Ascending aorta (tissue), 2 donors: ENCODE measurements at places on chromosomes 3 and 15. TPM values are rescaled to one million over a fixed set of nuclear protein-coding genes. Genes with fewer than 3 reads are reported as not detected.

GRCh38 chr15:31834654-31835053 lies 195.7 kb upstream of the CHRNA7 start:
- DNase-seq: no peak

DNA sequence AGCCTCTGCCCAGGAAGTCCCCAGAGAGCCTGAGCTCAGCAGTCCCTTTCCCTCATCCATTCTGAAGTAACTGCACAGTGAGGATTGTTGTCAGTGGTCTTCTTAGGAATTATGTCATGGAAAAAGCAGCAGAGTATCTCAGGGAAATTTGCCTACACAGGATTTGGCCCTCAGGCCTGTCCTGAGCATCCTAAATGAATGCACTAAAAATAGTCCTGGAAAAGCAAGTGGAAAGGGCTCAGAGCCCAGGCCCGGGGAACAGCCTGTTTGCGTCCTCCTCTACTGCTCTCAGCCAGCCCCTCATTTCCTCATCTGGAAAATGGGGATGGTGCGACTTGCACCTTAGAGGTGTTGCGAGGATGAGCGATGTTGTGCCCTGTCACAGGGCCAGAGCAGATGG lies 21.6 kb downstream of the LYSMD4 start:
- no peak for DNase-seq

Gene FAM3D
- total RNA-seq: not detected

- DNase-seq: no peak
Measured at GRCh38 chr3:186383026-186383993, 21.3 kb upstream of the DGKG start.

DNA sequence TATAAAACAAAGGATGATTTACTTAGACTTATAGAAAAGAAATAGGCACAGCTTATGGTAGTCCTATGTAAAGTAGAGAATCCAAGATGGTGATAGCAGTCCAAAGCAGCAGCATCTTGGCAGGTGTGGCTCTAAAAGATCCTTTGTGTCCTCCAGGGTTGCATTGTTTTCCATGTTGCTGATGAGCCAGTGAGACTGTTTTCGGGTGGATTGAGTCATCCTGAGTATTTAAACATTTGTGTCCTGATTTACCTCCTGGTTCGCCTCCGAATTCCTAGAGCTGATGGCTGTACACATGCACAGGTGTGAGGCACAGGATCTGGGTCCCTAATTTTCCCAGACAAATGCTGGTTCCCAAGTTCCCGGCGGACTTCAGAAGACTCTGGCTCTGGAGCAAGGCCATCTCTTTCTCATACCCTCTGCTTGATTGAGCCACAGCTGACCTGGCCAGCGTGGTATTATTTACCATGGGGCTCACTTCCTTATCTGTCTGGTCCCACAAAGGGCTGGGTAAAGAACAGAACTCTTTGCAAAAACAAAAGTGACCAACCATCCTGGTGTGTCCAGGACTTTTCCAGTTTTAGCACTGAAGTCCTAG lies 51.0 kb downstream of the ARNT2 start:
- DNase-seq: no peak

DNA sequence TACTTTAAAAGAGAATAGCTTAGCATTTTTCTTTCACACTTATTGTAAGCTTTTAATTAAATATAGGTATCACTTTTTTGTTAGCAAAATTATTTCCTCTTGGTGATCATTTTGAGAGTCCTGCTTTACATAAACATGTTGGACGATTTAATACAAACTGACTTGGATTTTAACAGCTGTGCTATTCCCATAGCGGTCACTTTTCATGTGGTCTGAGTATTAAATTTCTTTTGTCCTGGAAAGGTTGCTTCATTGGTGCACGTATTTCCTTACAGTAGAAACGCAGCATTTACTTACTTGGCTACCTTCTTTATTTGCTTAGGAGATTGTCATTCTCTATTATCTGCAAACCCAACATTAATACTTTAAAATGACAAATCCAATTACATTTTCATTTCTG lies 109.4 kb downstream of the ATG7 start:
- no peak for DNase-seq

DNA sequence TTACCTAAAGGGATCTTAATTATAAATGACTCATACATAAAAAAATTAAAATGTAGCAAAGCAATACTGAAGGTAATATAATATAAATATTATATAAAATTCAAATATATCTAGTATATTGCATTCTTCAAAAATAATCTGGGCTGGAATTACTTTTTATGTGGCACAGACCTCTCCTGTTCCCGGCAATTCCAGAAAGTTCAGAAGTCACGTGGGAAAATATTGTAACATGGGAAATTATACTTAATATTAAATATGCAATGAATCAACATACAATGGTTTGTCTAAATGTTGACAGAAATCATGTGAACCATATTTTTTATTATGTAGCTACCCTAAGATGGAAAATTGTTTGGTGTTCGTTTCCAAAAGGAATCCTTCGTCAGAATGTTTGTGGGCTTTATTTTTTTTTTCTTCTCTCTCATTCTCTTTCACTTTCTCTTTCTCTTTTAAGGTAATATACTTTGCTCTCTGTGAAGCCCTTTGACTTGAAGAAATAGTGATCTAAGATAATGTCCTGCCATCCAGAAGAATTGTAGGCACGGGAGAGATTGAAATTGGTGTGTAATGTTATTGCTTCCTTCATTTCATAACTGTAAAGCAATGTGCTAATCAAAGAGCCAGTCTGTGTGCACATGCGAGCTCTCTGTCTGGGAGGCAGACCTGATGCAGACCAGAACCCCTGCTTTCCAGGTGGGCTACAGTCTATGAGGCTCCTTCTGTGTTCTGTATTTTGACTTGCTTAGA lies 559.4 kb downstream of the NR2F2 start:
- DNase-seq: no peak

Gene FAM81A
- not detected for total RNA-seq

Gene ACKR4
- 12.8 TPM for total RNA-seq

- no peak for DNase-seq
Measured at GRCh38 chr3:2896308-2896939, 213.8 kb downstream of the IL5RA start.

DNA sequence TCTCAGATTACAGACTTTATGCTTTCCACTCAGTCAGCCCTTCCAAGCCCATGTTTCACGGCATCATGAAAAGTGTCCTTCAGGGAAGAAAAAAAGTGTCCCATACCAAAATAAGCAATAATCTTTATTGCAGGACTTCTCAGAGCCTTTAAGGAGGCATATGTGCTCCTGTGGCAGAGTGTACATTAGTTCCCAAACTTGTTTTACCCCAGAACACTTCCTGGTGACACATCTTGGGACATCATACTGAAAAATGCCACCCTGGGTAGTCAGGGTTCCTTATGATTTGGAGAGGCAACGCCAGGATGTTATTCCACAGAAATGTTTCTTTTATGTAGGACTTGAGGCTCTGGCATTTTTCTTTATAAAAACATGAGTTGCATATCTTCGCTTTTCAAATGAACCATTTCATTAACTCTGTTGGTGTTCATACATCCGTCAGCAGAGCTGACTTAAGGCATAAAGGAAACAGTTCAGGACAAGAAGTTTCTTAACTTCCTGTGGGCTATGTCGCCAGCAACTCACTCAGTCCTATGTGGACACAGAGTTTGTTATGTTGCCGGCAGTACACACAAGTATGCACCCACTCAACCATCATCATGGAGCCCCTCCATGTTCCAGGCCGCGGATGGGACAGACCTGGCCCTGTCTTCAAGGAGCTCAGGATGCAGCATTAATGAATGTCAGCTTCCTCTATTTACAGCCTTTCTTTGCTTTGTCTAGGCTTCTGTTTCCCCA lies 63.8 kb downstream of the CASR start:
- no peak for DNase-seq

- DNase-seq: no peak
Measured at GRCh38 chr3:175956964-175957363, 1097.8 kb downstream of the NAALADL2 start.

Gene CHAC1
- 28.5 TPM for total RNA-seq

Gene CAMP
- not detected for total RNA-seq

- no peak for DNase-seq
Measured at GRCh38 chr3:191499307-191500080, 38.5 kb downstream of the PYDC2 start.

Gene TGM4
- not detected for total RNA-seq

- no peak for DNase-seq
Measured at GRCh38 chr3:144033863-144034262, 62.2 kb downstream of the DIPK2A start.

DNA sequence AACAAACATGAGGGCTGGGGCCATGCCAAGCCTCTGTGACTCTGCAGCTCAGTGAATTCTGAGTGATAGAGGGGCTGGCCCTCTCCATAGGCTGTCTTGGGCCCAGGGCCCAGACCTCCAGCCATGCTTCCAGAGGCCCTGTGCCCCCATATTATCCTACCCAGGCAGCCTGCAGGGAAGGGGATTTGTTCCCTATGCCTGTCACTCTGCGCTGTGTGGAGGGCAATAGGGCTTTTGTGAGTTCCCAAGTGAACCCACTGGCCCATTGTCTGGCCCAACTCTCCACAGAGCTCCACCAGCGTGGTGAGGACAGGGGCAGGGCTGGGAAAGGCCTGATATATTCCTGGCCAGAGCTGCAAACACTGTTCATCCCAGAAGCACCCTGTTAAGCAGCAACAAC lies 113.2 kb downstream of the EPHB1 start:
- DNase-seq: no peak

DNA sequence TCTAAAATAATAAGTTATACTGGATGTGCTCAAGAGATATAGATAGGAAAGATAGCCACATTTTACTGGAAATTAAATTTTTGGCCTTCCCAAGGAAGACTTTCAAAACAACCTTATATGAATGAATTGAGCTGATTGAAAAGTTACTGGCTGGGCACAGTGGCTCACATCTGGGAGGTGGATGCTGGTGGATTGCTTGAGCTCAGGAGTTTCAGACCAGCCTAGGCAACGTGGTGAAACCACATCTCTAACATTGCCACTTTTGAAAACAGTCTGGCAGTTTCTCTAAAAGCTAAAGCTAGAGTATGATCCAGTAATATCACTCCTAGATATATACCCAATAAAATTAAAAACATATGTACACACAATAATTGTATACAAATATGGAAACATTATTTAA lies 231.4 kb upstream of the POU1F1 start:
- DNase-seq: no peak

DNA sequence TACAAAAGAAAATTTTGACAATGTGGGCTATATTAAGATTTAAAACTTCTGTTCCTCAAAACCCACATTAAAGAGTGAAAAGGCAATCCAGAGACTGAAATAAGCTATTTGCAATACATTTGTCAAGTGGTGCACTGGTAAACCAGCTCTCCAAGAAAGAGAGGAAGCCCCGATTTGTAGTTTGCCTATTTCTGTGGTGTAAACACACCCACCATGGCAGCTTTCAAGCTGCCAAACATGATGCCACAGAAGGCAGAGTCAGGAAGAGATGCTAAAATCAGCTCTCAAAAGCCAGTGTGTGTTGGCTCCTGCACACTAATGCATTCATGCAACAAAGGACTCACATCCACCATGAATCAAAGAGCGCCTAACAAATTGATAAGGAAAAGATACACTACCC lies 17.5 kb downstream of the RFTN1 start:
- DNase-seq: no peak

GRCh38 chr3:134291319-134292254 lies 40.9 kb upstream of the RYK start:
- DNase-seq: peak; percentile 76

DNA sequence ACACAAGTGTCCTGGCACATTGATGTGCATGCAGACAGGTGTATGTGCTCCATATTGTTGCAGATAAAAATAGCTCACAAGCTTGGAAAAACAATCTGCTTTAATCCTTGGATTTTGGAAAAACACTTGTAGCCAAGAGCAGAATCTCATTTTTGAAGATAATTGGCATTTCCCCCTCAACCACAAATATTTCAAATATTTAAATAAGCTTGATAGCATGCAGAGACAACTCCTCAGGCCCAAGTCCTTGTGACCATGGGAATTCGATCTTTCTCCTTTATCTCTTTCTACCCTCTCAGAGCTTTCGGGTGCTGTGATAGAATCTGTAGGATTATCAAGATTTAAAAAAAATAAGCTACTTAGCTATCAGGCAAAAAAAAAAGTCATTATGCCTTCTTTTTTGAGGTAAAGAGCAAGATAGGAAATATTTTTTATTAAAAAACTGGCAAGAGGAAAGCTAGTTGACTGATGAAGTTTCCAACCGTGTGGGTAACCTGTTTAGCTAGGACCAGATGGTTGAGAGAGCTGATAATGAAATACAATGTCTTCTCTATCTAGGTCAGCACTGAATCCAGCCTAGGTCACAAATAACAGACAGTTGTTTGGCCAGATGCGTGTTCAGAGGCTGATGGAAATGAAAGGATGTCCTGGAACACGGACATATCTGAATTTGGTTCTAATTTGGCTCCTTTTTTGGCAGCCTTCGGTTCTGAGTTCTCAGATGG lies 54.9 kb upstream of the SNRK start:
- DNase-seq: no peak

Gene IQCH
- total RNA-seq: not detected

DNA sequence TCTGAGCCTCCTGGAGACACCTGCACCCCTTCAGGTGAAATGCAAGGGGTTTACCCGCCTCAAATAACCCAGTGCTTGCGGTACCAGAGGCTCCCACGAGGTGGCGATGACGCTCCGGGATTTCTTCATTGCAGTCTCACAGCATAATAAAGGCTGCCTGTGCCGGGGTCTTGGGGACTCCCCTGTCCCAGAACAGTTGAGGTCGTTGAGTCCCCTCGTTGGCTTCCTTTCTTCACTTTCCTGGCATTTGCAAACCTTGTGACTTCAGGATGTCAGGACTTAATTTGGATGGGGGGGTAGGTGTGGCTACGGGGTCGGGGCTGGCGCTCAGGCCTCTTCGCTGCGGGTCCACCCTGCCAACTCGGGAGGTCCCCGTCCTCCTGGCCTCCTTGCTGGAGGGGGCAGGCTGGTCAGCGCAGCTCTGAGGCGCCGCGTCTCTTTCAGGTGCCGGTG lies 1.3 kb downstream of the GNAT1 start:
- DNase-seq: no peak

Gene PLAAT1
- total RNA-seq: not detected

Gene SLC28A2
- total RNA-seq: not detected

GRCh38 chr3:83218383-83219200 lies 1457.1 kb upstream of the GBE1 start:
- no peak for DNase-seq

- DNase-seq: no peak
Measured at GRCh38 chr3:28252001-28252431, 10.6 kb downstream of the CMC1 start.

- no peak for DNase-seq
Measured at GRCh38 chr3:112360561-112360960, 27.6 kb downstream of the CD200 start.

Gene CPA3
- total RNA-seq: not detected

- no peak for DNase-seq
Measured at GRCh38 chr3:184636741-184637316, 75.0 kb downstream of the MAGEF1 start.

- no peak for DNase-seq
Measured at GRCh38 chr3:106635271-106635670, 742.0 kb upstream of the CCDC54 start.

DNA sequence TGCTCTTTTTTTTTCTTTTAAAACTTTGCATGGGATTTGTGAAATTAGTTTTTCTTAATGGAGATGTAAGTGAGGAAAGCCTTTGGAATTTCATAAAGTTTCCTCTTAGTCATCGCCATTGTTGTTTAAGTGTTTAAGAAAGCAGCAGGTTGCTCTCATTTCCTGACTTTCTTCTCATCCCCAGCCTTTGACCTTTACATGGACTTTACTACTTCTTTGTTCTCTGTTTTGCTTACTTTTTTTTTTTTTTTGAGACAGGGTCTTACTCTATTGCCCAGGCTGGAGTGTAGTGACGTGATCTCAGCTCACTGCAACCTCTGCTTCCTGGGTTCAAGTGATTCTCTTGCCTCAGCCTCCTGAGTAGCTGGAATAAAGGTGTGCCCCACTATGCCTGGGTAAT lies 38.6 kb downstream of the FBXL2 start:
- no peak for DNase-seq
